ENCODE measurements at places on chromosomes 4 and X.

DNA sequence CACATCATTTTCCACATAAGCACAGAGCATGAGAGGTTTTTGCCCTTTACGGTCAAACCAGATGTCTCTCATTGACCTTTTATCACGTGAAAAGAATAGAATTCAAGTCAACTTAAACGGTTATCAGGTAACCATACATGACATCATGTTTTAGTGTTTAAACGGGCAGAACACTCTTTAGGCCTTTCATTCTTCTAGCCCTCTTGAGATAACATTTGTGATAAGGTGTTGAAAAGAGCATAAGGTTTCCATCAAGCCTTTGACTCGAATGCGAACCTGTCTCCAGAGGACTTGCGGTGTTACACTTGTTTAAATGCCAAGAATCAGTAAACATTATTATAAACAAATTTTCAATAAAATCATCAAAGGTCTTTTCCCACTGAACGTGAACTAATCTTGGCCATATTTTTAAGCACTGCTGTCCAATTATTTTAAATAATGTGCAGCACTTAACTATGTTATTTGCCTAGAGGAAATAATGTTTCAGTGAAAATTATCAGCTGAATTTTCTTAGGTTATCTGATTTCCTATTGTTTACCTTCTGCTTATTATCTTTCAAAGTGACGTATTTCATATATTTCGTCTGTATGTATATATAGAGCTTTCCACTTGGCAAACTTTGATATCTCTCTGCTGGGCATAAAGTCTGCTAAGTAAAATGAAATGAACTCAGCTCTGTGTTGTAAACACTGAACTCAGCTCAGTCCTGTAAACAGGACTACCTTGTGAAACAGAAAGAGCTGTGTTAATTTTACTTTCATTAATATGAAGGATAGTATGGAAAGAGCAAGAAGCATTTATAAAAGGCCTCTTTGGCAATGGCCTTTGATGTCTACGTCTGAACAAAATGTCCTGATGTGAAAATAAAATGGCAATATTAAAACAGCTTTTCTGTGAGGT, 33.3 kb downstream of the TENM3 start:
- DNase-seq: no peak

DNA sequence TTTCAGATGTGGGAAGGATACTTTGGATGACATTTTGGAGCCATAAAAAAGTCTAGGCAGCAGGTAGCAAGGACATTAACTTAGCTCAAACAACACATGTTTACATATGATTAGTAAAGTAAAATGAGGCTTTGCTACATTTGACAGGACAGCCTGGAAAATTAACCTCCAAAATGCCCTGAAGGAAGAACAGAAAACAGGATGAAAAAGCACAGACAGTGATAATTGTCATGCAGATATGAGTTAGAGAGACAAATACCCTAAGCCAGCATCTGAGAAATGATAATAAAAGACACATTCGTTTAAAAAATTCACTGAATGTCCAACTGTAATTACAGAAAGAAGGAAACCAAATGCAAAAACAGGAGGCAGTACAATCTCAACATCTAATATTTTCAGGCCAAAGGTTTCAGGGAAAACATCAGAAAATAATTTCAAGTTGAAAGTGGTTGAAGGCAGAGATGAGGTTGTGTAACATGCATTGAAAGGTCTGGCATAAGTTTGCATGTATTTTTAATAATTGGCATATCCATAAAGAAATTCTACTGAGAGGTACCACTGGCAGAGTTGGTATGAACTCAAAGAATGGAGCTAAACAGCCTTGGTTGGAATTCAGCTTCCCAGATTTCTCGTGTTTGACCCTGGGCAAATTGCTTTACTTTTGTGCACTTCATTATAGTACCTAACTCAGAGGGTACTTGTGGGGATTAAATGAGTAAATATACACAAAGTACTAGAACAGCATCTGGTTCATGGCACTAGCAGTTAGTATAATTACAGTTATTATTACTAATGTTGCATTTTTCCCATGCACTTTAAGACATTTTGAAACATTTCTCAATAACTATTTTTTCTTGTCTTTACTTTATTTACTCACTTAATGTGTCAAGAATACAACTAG, 54.4 kb upstream of the MAP9 start:
- no peak for DNase-seq

DNA sequence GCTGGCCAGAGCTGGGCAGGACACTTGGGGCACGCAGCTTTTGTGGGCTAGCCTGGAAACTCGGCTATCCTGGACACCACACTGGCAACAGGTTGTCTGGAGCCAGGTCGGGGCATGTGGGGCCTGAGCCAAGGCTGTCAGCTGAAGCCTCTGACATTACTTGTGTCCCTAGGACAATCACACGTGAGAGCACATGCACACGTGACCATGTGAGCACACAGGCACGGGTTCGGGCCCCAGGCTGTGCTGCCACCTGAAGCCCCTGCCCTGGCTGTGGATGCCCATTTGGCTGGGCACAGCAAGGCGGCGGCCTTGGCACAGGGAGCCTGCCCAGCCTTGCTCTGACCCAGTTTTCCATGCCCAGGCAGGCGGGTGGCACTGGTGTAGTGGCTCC, 8.7 kb upstream of the FGFR3 start:
- DNase-seq: no peak

- no peak for DNase-seq
Measured at GRCh38 chrX:39873117-39873516, 224.6 kb downstream of the BCOR start.

DNA sequence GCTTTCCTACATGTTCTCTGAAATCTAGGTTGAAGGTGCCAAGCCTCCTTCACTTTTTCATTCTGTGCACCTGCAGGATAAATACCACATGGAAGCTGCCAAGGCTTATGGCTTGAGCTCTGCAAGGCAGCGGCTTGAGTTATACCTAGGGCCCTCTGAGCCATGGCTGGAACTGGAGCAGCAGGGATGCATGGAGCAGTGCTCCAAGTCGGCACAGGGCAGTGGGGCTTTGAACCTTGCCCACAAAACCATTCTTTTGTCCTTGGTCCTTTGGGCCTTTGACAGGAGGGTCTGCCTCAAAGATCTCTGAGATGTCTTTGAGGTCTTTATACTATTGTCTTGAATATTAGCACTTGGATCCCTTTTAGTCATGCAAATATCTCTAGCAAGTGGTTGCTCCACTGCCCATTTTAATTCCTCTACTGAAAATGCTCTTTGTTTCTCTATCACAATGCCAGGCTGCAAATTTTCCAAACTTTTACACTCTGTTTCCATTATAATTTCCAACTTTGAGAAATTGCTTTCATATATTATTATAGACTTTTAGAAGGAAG, 536.2 kb upstream of the KLHL4 start:
- DNase-seq: no peak

DNA sequence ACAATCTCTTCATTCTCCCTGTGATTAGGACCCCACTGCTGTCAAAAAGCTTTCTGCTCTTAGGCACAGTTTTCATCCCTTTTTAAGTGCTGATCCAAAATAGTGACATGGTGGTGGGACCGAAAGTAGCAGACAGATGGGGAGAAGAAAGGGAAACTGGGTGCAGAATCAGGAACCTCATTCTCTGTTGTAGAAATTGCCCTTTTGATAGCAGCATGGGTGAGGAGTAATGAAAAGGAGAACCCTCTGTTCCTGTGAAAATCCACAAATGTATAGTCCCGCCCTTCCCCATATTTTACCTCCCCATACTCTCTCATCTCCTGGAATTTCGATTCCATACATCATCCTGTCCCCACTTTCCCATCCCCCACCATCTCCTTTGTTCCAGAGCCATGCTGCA, 126.5 kb downstream of the STIM2 start:
- no peak for DNase-seq

DNA sequence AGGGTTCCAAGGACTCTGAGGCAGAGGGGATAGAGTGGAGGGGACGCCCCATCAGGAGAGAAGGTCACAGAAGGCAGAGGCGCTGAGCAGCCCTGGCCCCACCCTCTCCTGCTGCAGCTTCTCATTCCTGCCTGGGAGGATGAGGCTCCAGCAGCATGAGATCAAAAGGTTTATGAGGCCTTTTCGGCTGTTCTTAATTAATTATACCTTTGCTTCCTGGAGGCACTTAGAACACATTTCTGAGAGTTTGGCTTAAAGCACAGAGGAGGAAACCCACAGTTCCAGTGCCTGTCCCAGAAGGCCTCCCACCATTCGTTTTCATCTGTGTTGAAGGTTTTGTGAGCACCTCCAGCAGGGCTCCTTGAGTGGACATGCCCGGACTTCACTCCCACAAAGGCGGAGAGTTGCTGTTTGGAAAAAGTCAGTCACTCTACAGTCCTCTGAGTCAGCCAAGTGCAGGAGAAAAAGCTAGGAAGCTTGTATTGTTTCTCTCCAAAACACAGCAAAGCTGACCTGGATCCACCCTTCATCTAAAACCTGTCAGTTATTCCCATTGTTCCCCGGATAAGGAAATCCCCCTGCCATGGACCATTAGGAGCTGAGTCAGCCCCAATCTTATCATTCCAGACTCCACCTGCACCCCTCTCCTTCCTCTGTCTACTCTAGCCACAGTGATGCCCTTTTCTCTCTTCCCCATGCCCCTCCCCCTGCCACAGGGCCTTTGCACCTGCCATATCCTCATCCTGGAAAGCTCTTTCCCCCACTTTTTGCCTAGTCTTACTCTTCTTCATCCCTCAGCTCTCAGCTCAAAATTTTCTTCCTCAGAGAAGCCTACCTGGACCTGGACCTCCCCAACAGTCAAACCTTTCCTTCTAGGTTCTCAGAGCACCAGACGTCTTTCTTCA, 276.8 kb downstream of the FBXW7 start:
- DNase-seq: no peak

GRCh38 chr4:139557556-139558110, 1.6 kb upstream of the SETD7 start:
- DNase-seq: no peak

DNA sequence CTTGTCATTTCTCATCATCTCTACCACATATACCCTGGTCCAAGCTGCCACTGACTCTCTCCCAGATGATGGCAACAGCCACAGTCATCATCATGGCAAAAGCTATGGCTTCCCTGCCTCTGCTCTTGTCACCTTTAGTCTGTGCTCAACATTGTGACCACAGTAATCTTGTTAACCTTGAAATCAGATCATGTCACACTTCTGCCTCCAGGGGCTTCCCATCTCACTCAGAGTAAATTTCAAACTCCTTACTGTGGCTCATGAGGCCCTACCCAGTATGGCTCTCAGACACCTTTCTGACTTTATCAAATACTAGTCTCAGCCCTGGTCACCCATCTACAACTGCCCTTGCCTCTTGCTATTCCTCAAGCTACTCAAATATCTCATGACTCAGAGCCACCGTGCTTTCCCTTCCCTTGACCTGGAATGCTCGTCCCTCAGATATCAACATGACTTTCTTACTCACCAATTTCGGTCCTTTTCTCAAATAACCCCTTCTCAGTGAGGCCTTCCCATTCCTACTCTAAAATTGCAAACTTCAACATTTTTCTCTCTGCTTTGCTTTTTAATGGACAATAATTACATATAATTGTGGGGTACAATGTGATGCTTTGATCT, 41.1 kb upstream of the STIM2 start:
- no peak for DNase-seq

DNA sequence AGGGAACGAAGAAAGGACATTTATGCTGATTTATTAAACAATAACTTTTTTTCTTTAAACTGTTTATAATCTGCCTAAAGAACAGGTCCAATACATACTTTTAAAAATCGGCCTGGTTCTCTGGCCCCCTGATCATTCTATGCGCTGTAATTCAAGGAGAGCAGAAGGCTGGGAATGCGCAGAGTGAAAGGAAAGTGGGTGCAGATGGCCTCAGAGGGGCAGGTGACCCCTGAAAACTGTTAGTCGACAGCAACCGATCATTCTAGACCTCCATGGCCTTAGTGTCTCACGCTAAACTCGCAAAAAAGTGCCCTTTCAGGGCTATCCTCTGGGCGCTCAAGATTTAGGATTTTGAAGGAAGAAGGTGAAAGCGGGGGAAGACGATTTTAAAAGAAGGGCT, 2.2 kb downstream of the PDE5A start:
- no peak for DNase-seq

DNA sequence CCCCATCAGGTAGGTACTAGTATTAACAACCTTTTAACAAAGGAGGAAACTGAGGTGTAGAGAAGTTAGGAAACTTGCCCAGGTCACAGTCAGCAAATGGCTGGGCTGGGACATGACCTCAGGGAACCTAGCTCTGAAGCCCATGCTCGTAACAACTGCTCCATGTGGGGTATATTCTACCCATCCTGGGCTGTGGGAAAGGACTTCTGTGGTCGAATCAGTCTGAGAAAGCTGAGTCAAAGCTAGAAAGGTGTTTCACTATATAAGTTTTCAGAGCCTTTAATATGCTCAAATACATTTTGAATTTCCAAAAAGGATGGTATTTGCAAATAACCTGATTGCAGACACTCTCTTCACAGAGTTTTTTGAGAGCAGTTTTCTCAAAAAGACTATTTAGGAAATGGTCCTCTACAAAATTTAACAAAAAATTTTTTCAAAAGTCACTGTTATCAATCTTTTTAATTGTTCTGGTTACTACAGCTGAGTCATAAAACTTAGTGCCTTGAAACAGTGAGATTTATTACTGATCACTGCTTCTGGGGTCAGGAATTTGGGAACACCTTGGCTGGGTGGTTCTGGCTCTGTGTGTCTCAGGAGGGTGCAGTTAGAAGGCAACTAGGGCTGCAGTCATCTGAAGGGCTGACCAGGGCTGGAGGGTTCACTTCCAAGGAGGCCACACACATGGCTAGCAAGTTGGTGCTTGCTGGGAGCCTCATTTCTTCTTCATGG, 53.6 kb downstream of the NSG1 start:
- DNase-seq: no peak

- DNase-seq: no peak
Measured at GRCh38 chr4:37928426-37929416, 31.5 kb upstream of the PTTG2 start.

DNA sequence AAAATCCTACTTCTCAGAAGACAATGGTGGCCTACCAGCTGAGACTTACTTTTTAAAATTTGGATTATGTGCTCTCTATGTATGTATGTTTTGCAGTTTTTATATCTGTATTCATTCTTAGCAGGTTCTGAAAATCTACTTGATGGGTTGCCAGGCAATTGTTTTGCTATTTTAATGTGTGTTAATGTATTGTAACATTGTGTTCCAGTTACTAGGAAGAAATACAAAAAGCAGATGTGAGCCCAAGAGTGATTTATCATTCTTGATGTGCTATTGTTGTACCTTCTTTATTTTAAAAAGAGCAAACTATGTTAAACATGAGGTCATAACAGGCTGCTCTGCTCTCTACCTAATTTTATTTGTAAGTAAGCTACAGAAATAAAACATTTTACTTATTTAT, 81.9 kb downstream of the REPS2 start:
- no peak for DNase-seq

- no peak for DNase-seq
Measured at GRCh38 chr4:814312-814850, 11.5 kb downstream of the CPLX1 start.

- DNase-seq: no peak
Measured at GRCh38 chr4:53235547-53235946, 130.3 kb downstream of the SCFD2 start.
